Hepatocyte (in vitro differentiated cells): ENCODE measurements at places on chromosomes 12 and 14. TPM values are rescaled to one million over a fixed set of nuclear protein-coding genes. Genes with fewer than 3 reads are reported as not detected.

GRCh38 chr12:12228402-12228801, 38.4 kb downstream of the LRP6 start:
- no peak overlapping the region for H3K4me3 ChIP-seq
- H3K27ac ChIP-seq, result no peak overlapping the region
- H3K27me3 ChIP-seq, result no peaks in the 10 kb centered on the region
- H3K36me3 ChIP-seq, result no peaks in the 10 kb centered on the region
- H3K4me1 ChIP-seq, result peaks cover 5% of the 10 kb centered on the region
- DNase-seq, result no peak

DNA sequence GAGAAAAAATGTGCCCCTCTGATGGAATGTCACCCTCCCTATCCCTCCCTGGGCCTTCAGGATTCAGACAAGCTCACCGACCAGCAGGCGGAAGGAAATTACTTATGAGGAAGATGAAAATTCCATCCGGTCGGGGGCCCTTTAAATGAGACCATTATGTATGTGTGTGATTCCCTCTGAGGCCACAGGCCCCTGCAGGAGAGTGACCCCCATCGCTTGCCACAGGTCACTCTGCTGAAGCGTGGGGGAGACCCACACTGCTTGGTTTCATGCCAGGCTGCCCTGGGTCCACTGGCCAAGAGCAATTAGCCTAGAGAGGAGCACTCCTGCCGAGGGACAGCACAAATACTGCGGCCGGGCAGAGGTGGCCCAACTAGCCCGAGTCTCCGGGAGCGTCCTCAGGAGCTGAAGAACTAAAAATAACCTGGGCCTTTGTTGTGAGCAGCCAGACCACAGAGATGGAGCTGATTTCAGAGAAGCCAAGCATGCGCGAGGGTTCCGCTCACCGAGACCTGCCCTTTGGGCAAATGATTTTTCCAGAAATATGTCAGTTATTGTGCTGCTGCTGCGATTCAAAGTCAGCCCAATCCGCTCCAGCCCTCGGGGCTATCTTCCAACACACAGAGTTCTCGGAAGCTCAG, 276.4 kb downstream of the DPF3 start:
- no peaks in the 10 kb centered on the region for H3K27me3 ChIP-seq
- DNase-seq, result no peak
- peak overlapping the region; percentile 60 for H3K27ac ChIP-seq

DNA sequence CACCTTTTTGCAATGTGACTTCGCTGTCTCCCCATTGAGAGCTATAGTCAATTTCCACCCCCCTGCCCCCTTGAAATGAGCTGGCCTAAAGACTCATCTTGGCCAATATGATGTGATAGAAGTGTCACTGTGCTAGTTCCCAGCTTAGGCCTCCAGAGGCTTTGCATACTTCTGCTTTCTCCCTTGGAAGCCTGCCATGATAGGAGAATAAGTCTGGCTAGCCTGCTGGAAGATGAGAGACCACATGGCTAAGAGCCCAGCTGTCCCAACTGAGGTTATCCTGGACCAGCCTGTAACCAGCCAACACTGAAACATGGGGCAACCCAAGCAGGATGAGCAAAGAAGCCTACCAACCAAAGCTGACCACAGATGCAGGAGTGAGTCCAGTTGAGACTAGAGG, 196.9 kb downstream of the GRIN2B start:
- peaks cover 8% of the 10 kb centered on the region for H3K4me1 ChIP-seq
- DNase-seq, result no peak
- no peak overlapping the region for H3K27ac ChIP-seq

DNA sequence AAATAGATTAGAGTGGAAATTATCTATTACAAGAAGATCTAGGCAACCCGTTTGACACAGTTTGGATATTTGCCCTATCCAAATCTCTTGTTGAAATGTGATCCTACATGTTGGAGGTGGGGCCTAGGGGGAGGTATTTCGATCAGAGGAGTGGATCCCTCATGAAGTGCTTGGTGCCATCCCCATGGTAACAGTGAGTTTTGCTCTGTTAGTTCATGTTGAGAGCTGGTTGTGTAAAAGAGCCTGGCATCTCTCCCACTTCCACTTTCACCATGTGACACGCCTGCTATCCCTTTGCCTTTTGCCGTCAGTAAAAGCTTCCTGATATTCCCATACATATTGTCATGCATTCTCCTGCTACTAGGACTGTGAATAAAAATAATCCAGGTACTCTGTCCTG, 66.4 kb upstream of the FLRT2 start:
- H3K36me3 ChIP-seq, result no peaks in the 10 kb centered on the region
- H3K27ac ChIP-seq, result no peak overlapping the region
- H3K4me3 ChIP-seq, result no peak overlapping the region

DNA sequence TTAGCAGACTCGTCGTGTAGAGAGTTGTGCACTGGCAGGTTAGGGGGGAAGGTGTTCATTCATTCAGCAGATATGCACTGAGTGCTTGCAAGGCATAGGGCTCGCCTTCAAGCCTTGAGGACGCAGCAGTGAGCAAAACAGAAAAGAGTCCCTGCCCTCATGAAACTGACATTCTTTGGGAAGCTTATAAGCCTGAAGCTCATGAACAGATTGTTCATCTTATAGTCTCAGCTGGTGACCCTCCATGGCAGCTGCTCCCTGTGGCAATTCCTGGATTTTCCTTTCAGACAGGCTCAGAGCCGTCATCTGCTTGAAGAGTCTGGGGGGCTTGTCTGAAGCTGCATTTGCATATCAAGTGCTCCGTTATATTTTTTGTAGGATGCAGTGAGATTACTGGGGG, 148.4 kb downstream of the PRKCH start:
- no peak for DNase-seq
- H3K4me1 ChIP-seq, result peaks cover 41% of the 10 kb centered on the region
- H3K27ac ChIP-seq, result peak overlapping the region; percentile 54
- H3K36me3 ChIP-seq, result no peaks in the 10 kb centered on the region
- no peak overlapping the region for H3K4me3 ChIP-seq

GRCh38 chr14:75046899-75047298, 4.4 kb downstream of the MLH3 start:
- H3K27me3 ChIP-seq, result no peaks in the 10 kb centered on the region
- peak overlapping the region; percentile 22 for H3K27ac ChIP-seq
- peaks cover 15% of the 10 kb centered on the region for H3K4me1 ChIP-seq
- no peak overlapping the region for H3K4me3 ChIP-seq

DNA sequence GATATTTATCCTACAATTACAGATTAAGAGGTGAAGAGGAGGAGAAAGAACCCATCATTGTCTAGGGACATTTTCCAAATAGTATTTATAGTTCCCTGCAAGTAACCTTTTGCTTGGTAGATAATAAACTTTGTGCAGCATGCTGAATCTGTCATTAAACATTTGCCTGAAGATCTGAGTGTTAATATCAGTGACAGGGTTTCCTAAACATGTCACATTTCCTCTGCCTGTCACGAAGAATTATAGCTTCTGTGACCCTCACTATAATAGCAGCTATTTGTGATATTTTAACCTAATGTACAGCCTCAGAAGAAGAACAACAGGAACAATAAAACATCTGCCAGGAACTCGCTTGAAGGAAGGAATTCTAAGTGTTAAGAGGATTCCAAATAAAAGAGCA, 350.3 kb downstream of the GXYLT1 start:
- no peak for DNase-seq
- H3K4me3 ChIP-seq, result no peak overlapping the region
- H3K27ac ChIP-seq, result no peak overlapping the region
- H3K4me1 ChIP-seq, result no peaks in the 10 kb centered on the region
- no peaks in the 10 kb centered on the region for H3K36me3 ChIP-seq

DNA sequence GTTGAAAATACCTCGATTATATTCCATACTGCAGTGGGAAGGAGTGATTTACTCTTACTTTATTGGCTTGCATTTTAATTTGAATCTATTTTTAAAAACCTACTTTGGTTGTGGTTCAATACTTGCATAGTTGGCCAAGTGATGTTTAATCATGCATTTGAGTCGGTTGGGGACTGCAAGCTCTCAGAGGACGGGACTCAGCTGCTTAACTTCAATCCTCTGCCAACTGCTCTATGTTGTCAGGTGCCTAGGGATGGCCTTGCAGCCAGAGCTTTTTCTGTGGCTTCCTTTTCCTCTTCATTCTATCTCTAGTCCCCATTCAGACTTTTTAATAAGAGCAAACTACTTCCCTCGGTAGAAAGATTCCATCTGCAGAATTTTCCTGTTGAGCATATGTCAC, 53.4 kb upstream of the KRR1 start:
- H3K27me3 ChIP-seq, result no peaks in the 10 kb centered on the region
- H3K36me3 ChIP-seq, result no peaks in the 10 kb centered on the region
- H3K27ac ChIP-seq, result no peak overlapping the region
- no peak overlapping the region for H3K4me3 ChIP-seq

GRCh38 chr14:34072921-34073320, 122.0 kb upstream of the EGLN3 start:
- DNase-seq, result no peak
- H3K27me3 ChIP-seq, result no peaks in the 10 kb centered on the region
- H3K4me1 ChIP-seq, result no peaks in the 10 kb centered on the region

GRCh38 chr14:39419272-39419671, 13.0 kb downstream of the FBXO33 start:
- no peak overlapping the region for H3K27ac ChIP-seq
- H3K4me1 ChIP-seq, result no peaks in the 10 kb centered on the region

Gene CD163
- 3.8 and 5.6 TPM in 2 replicates for total RNA-seq

Gene GPR135
- total RNA-seq, result 1.6 and 1.8 TPM in 2 replicates

Gene NEDD8
- total RNA-seq, result 158 and 162 TPM in 2 replicates

Gene P2RX7
- total RNA-seq, result 0.80 and 0.90 TPM in 2 replicates

Gene APOF
- total RNA-seq, result 0.12 TPM in 1 of 2 replicates, not detected in the other
